ENCODE measurements at places on chromosomes 6 and 20.

- no peak for DNase-seq
Observed at GRCh38 chr6:43070028-43070632, 6.0 kb upstream of the PTK7 start.

GRCh38 chr6:18503593-18504231, 116.6 kb downstream of the RNF144B start:
- peak; percentile 69 for DNase-seq

DNA sequence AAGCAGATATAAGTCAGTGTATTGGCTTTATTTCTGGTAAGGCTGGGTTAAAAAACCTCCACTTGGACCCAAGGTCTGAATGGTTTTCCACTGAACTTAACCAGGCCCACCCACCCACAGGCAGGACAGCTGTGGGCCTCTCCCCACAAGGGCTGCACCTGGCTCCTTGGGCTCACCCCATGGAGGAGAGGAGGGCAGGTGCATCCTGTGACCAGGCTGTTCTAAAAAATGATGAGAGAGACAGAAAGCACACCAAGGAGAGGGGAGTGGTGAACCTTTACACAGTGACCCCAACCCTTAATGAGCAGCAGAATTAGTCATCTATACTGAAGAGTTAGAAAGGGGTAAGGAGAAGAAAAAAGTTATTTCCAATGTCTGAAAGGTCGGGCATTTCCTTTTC, 34.5 kb upstream of the DUSP22 start:
- no peak for DNase-seq

- no peak for DNase-seq
Observed at GRCh38 chr6:125945378-125946141, 11.0 kb upstream of the HINT3 start.

GRCh38 chr20:20407891-20408805, 40.2 kb downstream of the INSM1 start:
- DNase-seq, result no peak

DNA sequence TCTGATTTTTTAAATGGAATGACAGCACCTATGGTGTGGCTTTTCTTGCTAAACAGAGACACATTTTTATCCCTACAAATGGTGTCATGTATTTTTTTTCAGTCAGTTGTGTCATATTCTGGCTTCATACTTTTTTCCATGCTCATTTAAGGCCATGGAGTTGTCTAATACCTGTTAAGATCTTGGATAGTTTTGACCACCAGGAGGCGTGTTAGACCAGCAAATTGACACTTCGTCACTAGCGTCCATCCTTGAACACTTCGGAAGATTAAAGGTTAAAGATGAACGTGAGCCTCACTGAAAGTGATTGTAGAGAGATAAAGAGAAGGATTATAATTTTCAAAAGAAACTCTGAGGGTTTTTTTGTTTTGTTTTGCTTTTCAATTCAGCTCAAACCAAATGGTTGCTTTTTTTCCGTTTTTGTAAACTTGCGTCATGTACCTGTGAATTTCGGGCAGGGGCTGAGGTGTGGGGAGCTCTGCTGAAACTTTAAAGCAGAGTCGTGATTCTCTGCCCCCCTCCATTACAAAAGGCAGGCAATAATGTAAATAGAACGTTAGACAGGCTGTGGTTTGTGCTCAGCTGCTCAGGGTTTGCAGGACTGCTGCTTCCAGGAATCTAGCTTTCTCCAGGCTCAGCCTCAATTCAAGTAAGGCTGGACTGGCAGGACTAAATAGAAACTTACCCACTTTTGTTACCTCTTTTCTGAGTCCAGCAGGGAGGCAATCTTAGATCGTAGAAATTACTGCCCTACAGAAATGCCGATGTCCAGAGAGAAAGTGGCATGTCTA, 245.1 kb downstream of the FOXA2 start:
- peak; percentile 48 for DNase-seq

GRCh38 chr20:62475027-62475771, 596 bp downstream of the GATA5 start:
- no peak for DNase-seq

DNA sequence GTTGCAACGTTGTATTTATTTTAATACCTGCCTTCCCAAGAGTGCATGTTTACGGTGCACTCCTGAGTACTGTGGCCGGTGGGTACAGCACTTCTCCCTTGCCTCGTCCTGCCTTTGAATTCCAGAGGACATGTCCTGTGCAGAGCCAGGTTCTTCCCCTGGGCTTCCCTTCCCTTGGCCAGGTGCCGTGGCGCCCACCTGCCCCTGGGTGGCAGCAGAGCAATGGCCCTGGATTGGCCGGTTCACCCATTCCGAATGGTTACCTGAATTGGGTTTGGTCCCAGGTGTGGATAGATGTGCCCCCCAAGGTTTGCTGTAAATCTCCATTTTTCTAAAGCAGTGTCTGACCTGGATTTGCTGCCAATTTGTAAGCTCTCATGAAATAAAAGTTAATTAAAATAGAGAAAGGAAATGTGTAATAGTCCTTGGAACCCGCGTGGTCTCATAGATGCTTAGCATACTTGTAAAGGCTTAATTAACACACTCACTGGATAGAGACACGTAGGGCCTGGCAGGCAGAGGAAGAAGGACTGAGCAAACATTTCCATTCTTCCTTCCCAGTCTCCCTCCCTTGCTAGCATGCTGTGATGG, 40.6 kb downstream of the DTD1 start:
- DNase-seq, result peak; percentile 13

- no peak for DNase-seq
Observed at GRCh38 chr6:683742-684440, 9.0 kb downstream of the EXOC2 start.

Data from mucosa of gallbladder (tissue), 1 donor.